ENCODE measurements at places on chromosomes 6 and 20. TPM values are rescaled to one million over a fixed set of nuclear protein-coding genes. Genes with fewer than 3 reads are reported as not detected.

DNA sequence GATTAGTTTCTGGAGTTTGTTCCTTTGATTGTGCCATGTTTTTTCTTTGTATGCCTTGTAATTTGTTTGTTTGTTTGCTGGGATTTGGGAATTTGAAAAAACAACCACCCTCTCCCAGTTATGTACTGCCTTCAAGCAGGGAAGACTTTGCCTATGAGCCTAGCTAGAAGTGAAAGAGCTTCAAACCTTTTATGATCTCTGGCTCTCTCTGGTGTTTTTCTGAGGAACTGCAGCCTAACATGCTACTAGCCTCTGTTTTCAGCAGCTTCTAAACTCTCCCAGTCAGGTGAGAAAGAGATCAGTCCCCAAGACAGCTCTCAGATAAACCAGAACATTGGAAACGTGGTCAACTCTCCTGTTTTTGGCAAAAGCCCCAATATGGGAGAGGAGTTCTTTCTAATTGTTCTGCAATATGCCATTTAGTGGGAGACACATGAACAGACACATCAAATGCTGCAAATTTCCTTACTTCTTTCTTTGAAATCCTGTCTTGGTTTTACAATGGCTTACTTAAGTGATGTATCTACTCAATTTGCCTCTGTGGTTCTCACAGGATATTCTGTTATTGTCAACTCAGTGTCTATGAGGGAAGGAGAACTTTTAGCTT, 58.9 kb upstream of the SERINC1 start:
- peaks cover 28% of the 10 kb centered on the region for H3K27me3 ChIP-seq
- H3K27ac ChIP-seq, result no peak overlapping the region
- no peaks in the 10 kb centered on the region for H3K4me1 ChIP-seq
- no peaks in the 10 kb centered on the region for H3K36me3 ChIP-seq
- no peak overlapping the region for H3K4me3 ChIP-seq

- H3K27me3 ChIP-seq, result no peaks in the 10 kb centered on the region
- no peak for DNase-seq
- H3K36me3 ChIP-seq, result peaks cover 14% of the 10 kb centered on the region
- H3K4me1 ChIP-seq, result peaks cover 38% of the 10 kb centered on the region
- H3K27ac ChIP-seq, result peak overlapping the region; percentile 99
Measured at GRCh38 chr6:139373928-139374356, 506 bp downstream of the CITED2 start.

DNA sequence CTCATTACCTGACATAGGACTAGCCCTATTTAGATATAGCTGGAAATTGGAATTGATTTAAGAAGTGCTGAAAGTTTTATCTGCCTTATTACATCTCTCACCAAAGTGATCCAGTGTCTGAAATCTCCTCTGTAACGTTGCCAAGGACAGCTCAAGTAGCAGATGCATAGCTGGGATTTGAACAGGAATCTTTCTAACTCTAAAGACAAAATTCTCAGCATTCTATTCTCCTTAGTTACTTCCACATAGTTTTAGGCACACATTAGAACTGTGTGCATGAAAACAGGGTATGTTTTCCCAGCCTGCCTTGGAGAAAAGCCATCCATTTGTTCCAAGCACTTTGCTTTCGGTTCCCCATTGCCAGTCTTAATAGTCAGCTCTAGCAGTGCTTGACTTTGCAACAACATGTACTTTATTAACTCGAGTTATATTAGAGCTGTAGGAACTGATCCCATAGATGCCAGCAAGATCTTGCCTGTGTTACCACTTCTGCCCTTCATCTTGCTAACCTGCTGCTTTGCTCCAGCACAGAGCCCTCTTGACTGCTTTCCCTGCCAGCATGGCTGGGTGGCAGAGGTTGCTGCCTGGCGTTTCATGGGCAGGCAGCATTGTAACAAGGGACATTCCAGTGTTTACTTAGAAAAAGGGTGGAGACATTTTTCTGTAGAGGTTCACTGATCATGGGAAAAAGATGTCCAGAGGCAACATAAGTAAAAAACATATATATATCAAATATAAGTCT, 56.1 kb upstream of the STMND1 start:
- DNase-seq, result no peak
- no peaks in the 10 kb centered on the region for H3K36me3 ChIP-seq
- H3K4me3 ChIP-seq, result no peak overlapping the region
- no peaks in the 10 kb centered on the region for H3K4me1 ChIP-seq

DNA sequence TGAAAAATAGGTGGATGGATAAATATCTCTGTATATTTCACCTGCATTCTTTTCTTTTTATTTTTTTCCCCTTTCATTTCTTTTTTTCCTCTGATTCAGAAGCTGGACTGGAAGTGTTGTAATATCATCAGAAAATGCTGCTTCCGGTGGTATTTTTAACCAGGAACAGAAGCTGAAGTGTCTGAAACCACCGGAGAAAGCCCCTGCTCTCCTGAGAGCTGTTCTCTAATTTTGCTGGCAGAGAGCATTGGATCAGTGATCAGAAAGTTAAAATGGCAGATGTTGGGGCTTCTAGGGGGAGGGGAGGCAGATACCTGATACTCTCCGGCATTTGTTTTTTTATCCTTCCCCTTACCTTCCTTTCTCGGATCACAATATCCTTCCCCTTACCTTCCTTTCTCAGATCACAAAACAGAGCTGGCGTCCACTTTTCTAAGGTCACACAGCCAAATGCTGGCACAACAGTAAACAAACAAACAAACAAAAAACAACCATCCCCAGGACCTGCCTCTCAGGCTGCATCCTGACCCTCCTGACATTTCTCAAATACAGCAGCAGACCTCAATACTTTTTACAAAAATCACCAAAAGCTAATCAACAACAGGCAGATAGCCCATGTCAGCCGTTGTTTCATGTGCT, 143.2 kb upstream of the ZNF217 start:
- peak; percentile 13 for DNase-seq
- H3K27me3 ChIP-seq, result no peaks in the 10 kb centered on the region
- peak overlapping the region; percentile 90 for H3K27ac ChIP-seq
- peaks cover 73% of the 10 kb centered on the region for H3K4me1 ChIP-seq
- no peaks in the 10 kb centered on the region for H3K36me3 ChIP-seq
- peak overlapping the region; percentile 37 for H3K4me3 ChIP-seq

GRCh38 chr6:132498638-132499037, 14.3 kb downstream of the STX7 start:
- H3K4me3 ChIP-seq, result no peak overlapping the region
- H3K27ac ChIP-seq, result no peak overlapping the region
- H3K36me3 ChIP-seq, result peaks cover 37% of the 10 kb centered on the region
- peaks cover 33% of the 10 kb centered on the region for H3K4me1 ChIP-seq
- no peaks in the 10 kb centered on the region for H3K27me3 ChIP-seq

- peaks cover 22% of the 10 kb centered on the region for H3K27me3 ChIP-seq
- H3K4me1 ChIP-seq, result peaks cover 12% of the 10 kb centered on the region
- H3K27ac ChIP-seq, result peak overlapping the region; percentile 78
- peak overlapping the region; percentile 58 for H3K4me3 ChIP-seq
- DNase-seq, result peak; percentile 16
- no peaks in the 10 kb centered on the region for H3K36me3 ChIP-seq
Measured at GRCh38 chr20:37406010-37406998, 60.4 kb downstream of the SRC start.

DNA sequence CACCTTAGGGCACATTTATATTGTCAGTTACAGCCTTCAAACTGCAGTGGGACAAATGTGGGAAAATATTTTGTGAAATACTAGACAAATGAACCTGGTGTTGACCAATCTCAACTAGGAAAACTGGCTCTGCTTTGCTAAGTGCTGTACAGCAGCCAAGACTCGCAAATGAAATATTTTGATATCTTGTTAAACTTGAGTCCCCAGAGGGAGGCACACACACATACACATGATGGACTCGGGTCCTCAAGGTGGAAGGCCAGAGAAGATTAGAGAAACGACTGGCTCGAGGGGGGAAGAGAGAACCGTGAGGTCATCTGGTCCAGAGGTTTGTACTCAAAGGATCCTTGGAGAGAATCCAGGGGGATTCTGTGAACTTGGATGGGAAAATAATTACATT, 67.3 kb upstream of the JAG1 start:
- DNase-seq, result no peak
- no peaks in the 10 kb centered on the region for H3K4me1 ChIP-seq
- no peak overlapping the region for H3K27ac ChIP-seq
- H3K4me3 ChIP-seq, result no peak overlapping the region

DNA sequence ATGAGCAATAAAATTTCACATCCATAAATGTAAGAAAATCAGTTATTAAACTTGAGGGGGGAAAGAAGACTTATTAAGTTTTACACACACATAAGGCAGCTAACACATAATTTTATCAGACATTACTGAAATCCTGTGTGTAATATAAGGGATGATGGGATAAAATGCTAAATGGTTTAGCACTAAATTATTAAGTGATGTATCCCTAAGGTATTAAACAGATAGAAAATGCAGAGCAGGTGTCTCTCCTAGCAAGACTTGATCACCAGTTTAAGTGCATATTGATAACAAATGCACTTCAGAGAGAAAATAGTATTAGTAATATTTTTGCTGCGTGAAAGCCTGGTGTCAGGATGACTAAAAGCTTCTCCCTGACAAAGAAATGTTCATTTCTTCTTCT, 172.8 kb upstream of the ZFP64 start:
- no peak overlapping the region for H3K27ac ChIP-seq
- DNase-seq, result no peak
- no peaks in the 10 kb centered on the region for H3K36me3 ChIP-seq
- H3K27me3 ChIP-seq, result peaks cover 2% of the 10 kb centered on the region
- H3K4me3 ChIP-seq, result no peak overlapping the region

GRCh38 chr6:112284603-112285002, 30.2 kb upstream of the LAMA4 start:
- no peak overlapping the region for H3K27ac ChIP-seq
- no peak overlapping the region for H3K4me3 ChIP-seq
- H3K4me1 ChIP-seq, result peaks cover 31% of the 10 kb centered on the region
- H3K27me3 ChIP-seq, result peaks cover 39% of the 10 kb centered on the region
- no peak for DNase-seq

- no peaks in the 10 kb centered on the region for H3K27me3 ChIP-seq
- H3K27ac ChIP-seq, result no peak overlapping the region
- DNase-seq, result no peak
Measured at GRCh38 chr6:9039258-9039657, 603.9 kb upstream of the SLC35B3 start.

GRCh38 chr6:169763308-169763707, 11.9 kb downstream of the ERMARD start:
- DNase-seq, result no peak
- no peak overlapping the region for H3K4me3 ChIP-seq
- no peaks in the 10 kb centered on the region for H3K4me1 ChIP-seq
- H3K27me3 ChIP-seq, result no peaks in the 10 kb centered on the region
- H3K36me3 ChIP-seq, result peaks cover 43% of the 10 kb centered on the region
- no peak overlapping the region for H3K27ac ChIP-seq

DNA sequence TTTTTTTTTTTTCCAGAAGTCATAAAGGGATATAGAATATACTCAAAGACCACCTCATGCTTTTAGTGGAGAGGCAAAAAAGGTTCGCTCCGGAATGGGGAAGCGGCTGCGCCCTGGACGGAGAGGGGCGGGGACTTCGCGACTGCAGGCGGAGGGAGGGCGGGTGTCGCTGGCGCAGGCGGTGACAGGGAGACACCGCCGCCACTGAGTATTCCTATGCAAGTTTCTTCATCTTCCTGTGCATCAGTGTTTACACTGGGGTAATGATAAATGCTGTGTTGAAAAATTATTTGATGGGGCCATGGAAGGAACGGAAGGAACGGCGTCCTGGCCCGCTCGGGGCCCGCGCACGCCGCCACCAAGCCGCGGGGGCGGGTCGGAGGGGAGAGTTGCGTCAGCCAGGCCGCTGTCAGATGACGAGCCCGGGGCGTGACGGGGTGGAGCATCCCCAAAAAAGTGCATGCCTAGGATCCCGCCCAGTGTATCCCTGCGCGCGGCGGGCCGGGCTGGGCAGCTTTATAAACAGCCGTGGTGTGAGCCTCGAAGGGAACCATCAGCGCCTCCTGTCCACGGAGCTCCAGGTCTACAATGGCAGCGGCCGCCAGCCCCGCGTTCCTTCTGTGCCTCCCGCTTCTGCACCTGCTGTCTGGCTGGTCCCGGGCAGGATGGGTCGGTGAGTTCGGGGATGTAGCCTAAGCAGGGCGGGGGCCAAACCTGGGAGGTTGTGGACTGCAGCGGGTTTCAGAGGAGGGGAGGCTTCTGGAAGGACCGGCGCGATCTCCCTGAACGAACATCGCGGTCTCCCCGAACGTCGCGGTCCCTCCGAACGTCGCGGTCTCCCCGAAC, at the start of gene ULBP1:
ULBP1 (plus strand) TSS at position 482 of the 846 bp plus-strand sequence; CDS start at position 589, 107 bp downstream.
- peaks cover 33% of the 10 kb centered on the region for H3K4me1 ChIP-seq
- H3K36me3 ChIP-seq, result peaks cover 4% of the 10 kb centered on the region
- H3K4me3 ChIP-seq, result peak within 1 kb of the TSS; percentile 91
- H3K27me3 ChIP-seq, result peaks cover 75% of the 10 kb centered on the region
- peak within 1 kb of the TSS; percentile 90 for H3K27ac ChIP-seq
- peak; percentile 80 for DNase-seq

DNA sequence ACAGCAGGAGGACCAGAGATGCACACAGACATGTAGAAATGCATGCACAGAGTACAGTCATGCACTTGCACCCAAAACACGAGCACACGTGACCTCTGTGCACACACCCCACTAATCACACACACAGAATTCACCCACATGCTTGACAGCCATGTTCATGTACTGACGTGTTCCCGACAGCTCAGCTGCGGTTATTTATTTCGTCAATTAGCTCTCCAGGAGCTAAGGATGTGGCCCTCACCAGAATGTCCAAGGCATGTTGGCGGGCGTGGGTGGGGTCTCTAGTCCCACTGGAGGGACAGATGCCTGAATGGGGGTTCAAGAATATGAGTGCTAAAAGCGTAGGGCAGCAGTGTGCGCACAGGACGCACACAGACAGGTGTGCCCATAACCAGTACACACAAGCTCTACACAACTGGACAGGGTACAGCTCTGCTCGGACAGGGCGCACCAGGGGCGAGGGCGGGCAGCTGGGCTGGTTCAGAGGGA, 571 bp upstream of the PRPF6 start:
- peaks cover 66% of the 10 kb centered on the region for H3K4me1 ChIP-seq
- H3K27ac ChIP-seq, result peak overlapping the region; percentile 99

- no peak overlapping the region for H3K27ac ChIP-seq
- no peaks in the 10 kb centered on the region for H3K27me3 ChIP-seq
- peaks cover 30% of the 10 kb centered on the region for H3K36me3 ChIP-seq
- no peak overlapping the region for H3K4me3 ChIP-seq
- peaks cover 7% of the 10 kb centered on the region for H3K4me1 ChIP-seq
Measured at GRCh38 chr6:3269281-3269975, 10.7 kb downstream of the PSMG4 start.

DNA sequence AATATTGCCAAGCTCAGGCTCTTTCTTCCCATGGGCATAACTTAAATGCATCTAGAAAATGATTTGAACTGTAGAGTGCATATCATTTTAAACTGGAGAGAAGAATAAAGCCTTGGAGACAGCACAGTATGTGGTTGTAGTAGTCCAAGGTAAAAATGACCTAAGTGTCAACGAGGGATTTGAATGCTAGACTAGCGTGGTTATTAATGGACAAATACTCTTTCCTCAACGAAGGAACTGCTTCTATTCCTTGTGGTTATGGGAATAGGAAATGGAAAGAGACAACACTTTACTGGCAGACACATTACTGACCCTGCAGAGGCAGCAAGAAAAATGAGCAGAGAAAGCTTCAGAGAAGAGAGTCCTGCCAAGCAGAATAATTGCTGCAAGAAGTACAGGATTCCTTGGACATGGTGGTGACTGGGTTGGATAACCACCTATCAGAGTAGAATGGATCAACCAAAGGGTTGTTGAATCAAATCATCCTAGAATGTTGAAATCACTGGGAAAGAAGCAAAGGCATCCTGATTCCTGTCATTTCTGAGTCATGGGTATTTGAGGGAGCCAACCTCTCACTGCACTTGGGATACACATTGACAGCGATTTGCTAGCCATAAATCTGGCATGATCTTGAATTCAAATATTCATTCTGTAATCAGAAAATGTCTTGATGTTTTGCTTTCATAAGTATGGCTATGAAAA, 258.1 kb upstream of the EPHA7 start:
- H3K4me3 ChIP-seq, result no peak overlapping the region
- no peaks in the 10 kb centered on the region for H3K27me3 ChIP-seq
- H3K4me1 ChIP-seq, result no peaks in the 10 kb centered on the region
- no peak overlapping the region for H3K27ac ChIP-seq
- no peaks in the 10 kb centered on the region for H3K36me3 ChIP-seq
- no peak for DNase-seq

Gene TENT5A
- 0.34 TPM for total RNA-seq

Gene PERP
- 5.7 TPM for total RNA-seq

Gene R3HDML
- total RNA-seq, result not detected
